ENCODE measurements at places on chromosomes 16 and 17. TPM values are rescaled to one million over a fixed set of nuclear protein-coding genes. Genes with fewer than 3 reads are reported as not detected.

- H3K4me1 ChIP-seq: peaks cover 5% of the 10 kb centered on the region
- H3K36me3 ChIP-seq: no peaks in the 10 kb centered on the region
- H3K27me3 ChIP-seq: peaks cover 15% of the 10 kb centered on the region
- H3K4me3 ChIP-seq: no peak overlapping the region
- peak; percentile 84 for DNase-seq
Observed at GRCh38 chr17:38982858-38983746, 15.9 kb upstream of the FBXO47 start.

- no peaks in the 10 kb centered on the region for H3K36me3 ChIP-seq
- no peaks in the 10 kb centered on the region for H3K27me3 ChIP-seq
- H3K4me3 ChIP-seq: no peak overlapping the region
- H3K27ac ChIP-seq: no peak overlapping the region
Observed at GRCh38 chr16:10153985-10154384, 28.2 kb downstream of the GRIN2A start.

The PRKCB gene
- 79.9 TPM for total RNA-seq

The COX6A2 gene
- not detected for total RNA-seq
